ENCODE measurements at places on chromosomes 1 and 21. TPM values are rescaled to one million over a fixed set of nuclear protein-coding genes. Genes with fewer than 3 reads are reported as not detected.

Gene PRELP
- not detected for total RNA-seq

Gene HPCAL4
- total RNA-seq, result not detected

Gene STUM
- 0.34 TPM for total RNA-seq

Gene CELA2B
- total RNA-seq, result not detected

- peak; percentile 81 for DNase-seq
Observed at GRCh38 chr1:181089676-181090544, 1.4 kb downstream of the IER5 start.

DNA sequence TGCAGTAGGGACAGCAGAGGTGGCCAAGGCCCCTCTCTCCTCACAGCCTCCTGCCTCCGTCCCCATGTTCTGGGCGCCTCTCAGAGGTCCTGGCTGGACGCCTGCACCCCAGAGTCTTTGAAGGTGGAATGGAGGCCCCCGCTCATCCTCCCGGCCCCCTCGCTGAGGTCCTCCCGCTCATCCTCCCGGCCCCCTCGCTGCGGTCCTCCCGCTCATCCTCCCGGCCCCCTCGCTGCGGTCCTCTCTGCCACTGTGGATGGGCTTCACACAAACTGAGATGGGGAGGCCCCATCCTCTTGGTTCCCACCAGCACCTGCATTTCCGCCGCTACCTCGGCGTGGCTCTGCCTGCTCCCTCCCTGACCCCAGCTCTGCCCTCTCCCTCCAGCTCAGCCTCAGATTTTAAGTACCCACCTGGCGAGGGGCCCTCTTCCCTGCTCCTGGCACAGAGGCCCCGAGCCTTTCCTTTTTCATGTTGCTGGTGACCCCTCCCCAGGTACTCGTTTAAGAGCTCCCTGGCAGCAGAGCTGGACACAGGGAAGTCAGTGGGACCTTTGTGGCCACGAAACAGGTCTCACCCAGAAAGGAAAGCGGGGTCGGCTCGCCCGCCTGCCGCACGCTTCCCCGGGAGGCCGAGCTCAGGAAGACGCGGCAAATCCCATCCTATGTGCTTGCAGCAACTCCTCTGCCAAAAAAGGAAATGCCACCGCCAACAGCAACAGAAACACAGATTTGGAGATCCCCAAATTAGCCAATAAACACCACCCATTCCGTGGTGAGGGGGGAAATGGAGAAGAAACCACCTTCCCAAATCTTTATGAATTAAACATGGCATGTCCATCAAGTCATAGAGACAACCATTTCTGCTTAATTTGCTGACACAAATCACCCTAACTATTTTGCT, 143.7 kb downstream of the PRDM16 start:
- no peak for DNase-seq
